ENCODE measurements at places on chromosomes 7 and 10.

- H3K27me3 ChIP-seq, result no peaks in the 10 kb centered on the region
- no peak overlapping the region for H3K27ac ChIP-seq
- no peaks in the 10 kb centered on the region for H3K36me3 ChIP-seq
These were observed 266.0 kb upstream of the CNTNAP2 start for GRCh38 chr7:145850636-145851035.

DNA sequence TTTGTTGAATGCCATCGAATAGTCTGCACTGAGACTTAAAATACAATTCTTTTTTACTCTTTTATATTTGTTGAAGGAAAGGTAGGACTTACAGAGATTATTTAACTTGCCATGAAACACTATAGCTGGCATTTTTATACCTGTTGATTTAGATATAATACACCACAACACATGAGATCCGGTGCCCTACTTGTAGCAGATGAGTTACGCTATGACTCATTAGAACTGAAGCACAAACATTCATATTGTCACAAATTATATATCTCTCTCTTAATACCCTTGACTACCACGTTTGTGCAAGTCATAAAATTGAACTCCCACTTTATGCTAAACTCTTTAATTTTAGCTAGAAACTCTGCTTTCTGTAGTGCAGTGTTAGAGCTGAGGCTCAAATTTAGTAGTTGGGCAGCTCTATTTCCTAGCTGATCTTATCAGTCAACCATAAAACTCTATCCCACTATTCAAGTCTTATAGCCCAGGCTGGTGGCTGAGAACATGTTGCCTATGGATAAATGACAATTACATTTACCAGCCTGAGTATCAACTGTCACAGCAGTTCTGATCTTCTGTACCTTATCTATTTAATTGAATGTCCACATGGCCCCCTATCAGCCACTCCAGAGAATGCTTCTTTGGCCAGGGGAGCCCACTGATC, 137.4 kb upstream of the SEMA3D start:
- no peak for DNase-seq
- H3K4me3 ChIP-seq, result no peak overlapping the region
- H3K36me3 ChIP-seq, result no peaks in the 10 kb centered on the region
- H3K27ac ChIP-seq, result no peak overlapping the region
- H3K4me1 ChIP-seq, result no peaks in the 10 kb centered on the region

DNA sequence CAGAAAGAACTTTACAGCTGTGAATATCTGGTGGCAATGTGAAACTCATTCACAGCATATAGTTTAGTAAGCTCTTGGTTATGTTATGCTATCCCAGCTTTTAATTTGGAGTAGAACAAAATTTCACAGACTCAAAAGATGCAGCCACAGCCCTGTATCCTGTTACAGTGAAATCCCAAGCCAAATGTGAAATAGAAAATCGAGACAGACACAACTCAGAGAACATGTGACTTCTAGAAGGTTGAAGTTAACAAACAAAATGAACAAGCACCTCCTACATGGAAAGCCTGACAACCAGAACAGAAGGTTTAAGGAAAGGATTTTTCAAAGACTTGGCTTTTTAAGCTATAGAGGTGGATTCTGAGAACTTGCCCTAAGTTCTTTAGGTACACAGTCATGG, 39.6 kb downstream of the JAZF1 start:
- H3K27ac ChIP-seq, result no peak overlapping the region
- no peaks in the 10 kb centered on the region for H3K36me3 ChIP-seq
- H3K4me1 ChIP-seq, result no peaks in the 10 kb centered on the region
- DNase-seq, result no peak
- no peaks in the 10 kb centered on the region for H3K27me3 ChIP-seq

- H3K4me3 ChIP-seq, result no peak overlapping the region
- DNase-seq, result peak; percentile 73
- H3K4me1 ChIP-seq, result no peaks in the 10 kb centered on the region
- peaks cover 11% of the 10 kb centered on the region for H3K27me3 ChIP-seq
- no peaks in the 10 kb centered on the region for H3K36me3 ChIP-seq
These were observed 112.4 kb upstream of the YAE1 start for GRCh38 chr7:39453743-39454355.

DNA sequence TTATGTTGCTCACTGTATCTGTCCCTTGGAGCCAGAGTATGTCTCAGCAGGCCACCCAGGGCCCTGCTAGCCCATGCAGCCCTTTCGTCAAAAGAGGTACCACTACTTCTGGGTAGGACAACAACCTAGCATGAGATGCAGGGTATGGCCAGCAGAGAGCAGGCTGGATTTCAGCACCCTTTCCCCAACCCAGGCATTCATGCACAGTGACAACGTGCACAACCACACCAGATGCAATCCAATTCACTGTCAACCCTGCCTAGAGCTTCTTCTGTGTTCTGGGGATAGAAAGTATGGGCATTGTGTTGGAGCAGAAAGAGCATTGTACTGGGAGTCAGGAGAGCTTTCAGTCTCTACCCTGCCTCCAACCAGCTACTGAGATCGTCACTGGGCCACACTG, 37.9 kb downstream of the JAZF1 start:
- H3K27me3 ChIP-seq, result no peaks in the 10 kb centered on the region
- no peak overlapping the region for H3K4me3 ChIP-seq
- no peak for DNase-seq

DNA sequence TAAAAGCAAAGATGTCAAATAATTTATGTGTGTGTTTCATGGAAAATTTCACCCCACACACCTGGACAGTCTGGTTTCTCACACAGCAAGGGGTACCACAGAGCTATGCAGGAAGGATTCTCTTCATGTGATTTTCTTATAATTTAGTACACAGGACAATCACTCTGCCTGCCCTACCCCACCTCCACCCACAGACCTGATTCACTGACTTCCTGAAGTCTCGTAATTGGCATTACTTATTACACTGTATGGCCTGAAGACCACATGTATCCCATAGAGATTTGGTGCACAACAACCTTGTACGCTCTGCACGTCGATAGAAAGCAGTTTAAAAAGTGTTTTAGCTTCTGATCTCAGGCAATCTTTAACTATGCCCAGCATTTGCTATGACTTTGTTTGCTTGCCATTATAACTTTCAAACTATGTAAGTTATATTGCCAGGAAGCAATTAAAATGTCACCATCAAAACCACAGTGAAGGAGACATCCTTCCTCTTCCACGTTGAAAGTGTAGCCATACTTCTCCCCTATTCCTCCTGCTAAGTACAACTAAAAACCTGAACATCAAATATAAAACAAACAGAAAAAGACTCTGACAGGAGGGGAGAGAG, 279.4 kb upstream of the IMMP2L start:
- no peaks in the 10 kb centered on the region for H3K27me3 ChIP-seq
- H3K27ac ChIP-seq, result no peak overlapping the region
- no peak overlapping the region for H3K4me3 ChIP-seq
- H3K4me1 ChIP-seq, result peaks cover 7% of the 10 kb centered on the region
- DNase-seq, result no peak
- H3K36me3 ChIP-seq, result no peaks in the 10 kb centered on the region

DNA sequence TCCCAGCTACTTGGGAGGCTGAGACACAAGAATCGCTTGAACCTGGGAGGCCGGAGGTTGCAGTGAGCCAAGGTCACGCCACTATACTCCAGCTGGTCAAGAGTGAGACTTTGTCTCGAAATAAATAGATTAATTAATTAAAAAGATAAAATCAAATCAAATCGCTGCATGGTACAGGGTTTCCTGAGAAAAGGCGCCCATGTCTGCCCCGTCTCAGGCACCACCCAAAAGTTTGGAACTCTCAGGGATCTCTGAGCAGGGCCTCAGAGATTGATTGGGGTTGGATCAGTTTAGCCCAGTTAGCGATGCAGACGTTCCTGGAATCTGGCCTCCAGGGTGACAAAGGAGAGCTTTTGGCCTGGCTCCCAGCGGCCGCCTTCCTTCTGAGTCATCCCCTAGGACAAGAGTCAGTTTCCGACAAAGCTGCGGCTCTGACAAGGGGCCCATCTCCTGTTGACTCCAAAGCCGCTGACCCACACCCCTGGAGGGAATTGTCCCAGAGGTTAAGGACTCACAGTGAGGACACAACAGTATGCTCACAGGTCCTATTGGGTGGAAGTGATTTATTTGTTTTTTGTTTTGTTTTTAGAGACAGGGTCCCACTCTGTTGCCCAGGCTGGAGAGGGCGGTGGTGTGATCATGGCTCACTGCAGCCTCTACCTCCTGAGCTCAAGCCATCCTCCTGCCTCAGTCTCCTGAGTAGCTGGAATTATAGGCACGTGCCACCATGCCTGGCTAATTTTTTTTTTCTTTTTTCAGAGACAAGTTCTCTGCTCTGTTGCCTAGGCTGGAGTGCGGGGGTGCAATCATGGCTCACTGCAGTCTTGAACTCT, 6.8 kb downstream of the ORAI2 start:
- no peak overlapping the region for H3K27ac ChIP-seq
- DNase-seq, result no peak
- no peak overlapping the region for H3K4me3 ChIP-seq
- H3K4me1 ChIP-seq, result peaks cover 18% of the 10 kb centered on the region
- H3K27me3 ChIP-seq, result no peaks in the 10 kb centered on the region

DNA sequence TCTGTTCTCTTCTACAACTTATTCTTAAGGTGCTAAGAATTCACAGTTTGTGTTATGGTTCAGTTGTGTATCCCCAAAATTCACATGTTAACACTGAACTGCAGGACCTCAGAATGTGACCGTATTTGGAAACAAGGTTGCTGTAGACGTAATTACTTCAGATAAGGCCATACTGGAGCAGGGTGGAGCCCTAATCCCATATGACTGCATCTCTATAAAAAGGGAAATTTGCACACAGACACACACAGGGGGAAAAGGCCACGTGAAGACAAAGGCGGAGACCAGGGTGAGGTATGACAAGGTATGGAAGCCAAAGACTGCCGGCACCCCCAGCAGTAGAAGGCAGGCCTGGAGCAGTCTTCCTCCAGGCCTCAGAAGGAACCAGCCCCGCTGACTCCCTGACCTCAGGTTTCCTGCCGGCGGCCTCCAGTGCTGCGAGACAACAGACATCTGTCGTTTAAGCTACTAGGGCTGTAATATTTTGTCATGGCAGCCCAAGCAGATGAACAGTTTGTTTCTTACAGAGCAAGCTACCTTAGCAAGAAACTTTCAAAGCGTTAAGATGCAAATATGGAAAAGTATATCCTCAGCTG, 98.7 kb downstream of the PROSER2 start:
- no peak overlapping the region for H3K4me3 ChIP-seq
- peaks cover 7% of the 10 kb centered on the region for H3K4me1 ChIP-seq
- no peak for DNase-seq
- peaks cover 38% of the 10 kb centered on the region for H3K36me3 ChIP-seq
- no peaks in the 10 kb centered on the region for H3K27me3 ChIP-seq

DNA sequence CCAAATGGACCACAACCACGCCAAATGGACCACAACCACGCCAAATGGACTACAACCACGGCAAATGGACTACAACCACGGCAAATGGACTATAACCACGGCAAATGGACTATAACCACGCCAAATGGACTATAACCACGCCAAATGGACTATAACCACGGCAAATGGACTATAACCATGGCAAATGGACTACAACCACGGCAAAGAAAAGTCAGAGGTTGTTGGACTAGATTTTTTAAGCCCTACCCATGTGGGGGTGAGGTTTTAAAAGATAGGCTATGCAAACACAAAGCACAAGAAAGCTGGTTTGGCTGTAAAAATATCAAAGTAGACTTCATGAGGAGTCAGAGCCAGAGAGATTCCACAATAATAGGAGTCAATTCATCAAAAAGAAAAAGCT, 55.8 kb downstream of the NCAPG2 start:
- peaks cover 10% of the 10 kb centered on the region for H3K4me1 ChIP-seq
- no peak overlapping the region for H3K27ac ChIP-seq
- DNase-seq, result no peak
- no peak overlapping the region for H3K4me3 ChIP-seq
- H3K36me3 ChIP-seq, result peaks cover 61% of the 10 kb centered on the region

- peak overlapping the region; percentile 89 for H3K27ac ChIP-seq
- peak overlapping the region; percentile 87 for H3K4me3 ChIP-seq
- no peak for DNase-seq
- peaks cover 21% of the 10 kb centered on the region for H3K36me3 ChIP-seq
These were observed 1.0 kb downstream of the SYPL1 start for GRCh38 chr7:106110885-106111654.

DNA sequence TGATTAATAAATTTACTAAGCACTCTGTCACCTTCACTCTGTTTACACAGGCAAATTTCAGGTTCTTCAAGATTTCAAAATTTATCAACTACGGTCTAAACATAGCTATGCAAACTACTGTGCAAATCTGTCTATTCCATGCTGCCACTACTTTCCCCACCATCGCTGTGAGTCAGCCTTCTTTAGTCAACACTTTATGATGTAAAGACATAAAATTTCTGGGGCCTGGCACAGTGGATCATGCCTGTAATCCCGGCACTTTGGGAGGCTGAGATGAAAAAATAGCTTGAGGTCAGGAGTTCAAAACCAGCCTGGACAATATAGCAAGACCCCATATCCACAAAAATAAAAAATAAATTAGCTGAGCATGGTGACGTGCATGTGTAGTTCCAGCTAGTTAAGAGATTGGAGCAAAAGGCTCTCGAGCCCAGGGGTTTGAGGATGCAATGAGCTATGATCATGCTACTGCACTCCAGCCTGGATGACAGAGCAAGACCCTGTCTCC, 42.6 kb downstream of the CNOT4 start:
- H3K4me1 ChIP-seq, result peaks cover 13% of the 10 kb centered on the region
- H3K4me3 ChIP-seq, result no peak overlapping the region
- peak overlapping the region; percentile 46 for H3K27ac ChIP-seq

GRCh38 chr10:10533437-10533836, 484.2 kb upstream of the CELF2 start:
- no peak for DNase-seq
- H3K27me3 ChIP-seq, result peaks cover 2% of the 10 kb centered on the region
- no peaks in the 10 kb centered on the region for H3K36me3 ChIP-seq

All from activated CD4-positive, alpha-beta T cell treated with anti-CD3 and anti-CD28 coated beads, Interleukin-2, amount 10 ng/mL, durations not matched to agents 7 days and 5 days (primary cell).